ENCODE measurements at places on chromosomes 7 and 10. TPM values are rescaled to one million over a fixed set of nuclear protein-coding genes. Genes with fewer than 3 reads are reported as not detected.

DNA sequence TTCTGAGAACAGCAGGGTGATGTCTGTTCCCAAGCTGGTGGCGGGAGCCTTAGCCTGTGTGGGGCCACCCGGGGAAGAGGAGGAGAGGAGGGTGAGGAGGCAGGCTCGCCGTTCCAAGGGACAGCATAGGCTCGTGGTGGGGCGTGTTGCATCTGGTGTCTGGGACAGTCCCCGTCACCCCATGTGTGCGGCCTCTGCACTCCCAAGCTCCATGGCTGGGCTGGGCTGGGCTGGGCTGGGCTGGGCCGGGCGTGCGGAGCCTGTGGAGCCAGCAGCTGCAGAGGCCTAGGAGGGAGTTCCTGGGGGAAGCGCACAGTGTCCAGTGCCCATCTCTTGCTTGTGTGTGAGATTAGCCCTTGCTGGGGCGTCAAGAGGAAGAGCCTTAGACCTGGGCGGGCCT, 20.9 kb upstream of the TTYH3 start:
- H3K36me3 ChIP-seq = no peaks in the 10 kb centered on the region
- H3K27me3 ChIP-seq = no peaks in the 10 kb centered on the region
- H3K27ac ChIP-seq = no peak overlapping the region
- no peaks in the 10 kb centered on the region for H3K4me1 ChIP-seq
- H3K4me3 ChIP-seq = no peak overlapping the region

Gene UNC5B
- 2.9 TPM for polyA plus RNA-seq

Gene STEAP4
- 12.3 TPM for polyA plus RNA-seq

- no peaks in the 10 kb centered on the region for H3K27me3 ChIP-seq
- no peak overlapping the region for H3K27ac ChIP-seq
- H3K36me3 ChIP-seq = no peaks in the 10 kb centered on the region
- no peak for DNase-seq
- H3K4me1 ChIP-seq = no peaks in the 10 kb centered on the region
- H3K4me3 ChIP-seq = no peak overlapping the region
Measured at GRCh38 chr10:103919648-103920025, 1.7 kb upstream of the STN1 start.

Gene LRRTM3
- polyA plus RNA-seq = not detected

Gene INHBA
- polyA plus RNA-seq = 22.9 TPM

Gene CRYGN
- 1.4 TPM for polyA plus RNA-seq

DNA sequence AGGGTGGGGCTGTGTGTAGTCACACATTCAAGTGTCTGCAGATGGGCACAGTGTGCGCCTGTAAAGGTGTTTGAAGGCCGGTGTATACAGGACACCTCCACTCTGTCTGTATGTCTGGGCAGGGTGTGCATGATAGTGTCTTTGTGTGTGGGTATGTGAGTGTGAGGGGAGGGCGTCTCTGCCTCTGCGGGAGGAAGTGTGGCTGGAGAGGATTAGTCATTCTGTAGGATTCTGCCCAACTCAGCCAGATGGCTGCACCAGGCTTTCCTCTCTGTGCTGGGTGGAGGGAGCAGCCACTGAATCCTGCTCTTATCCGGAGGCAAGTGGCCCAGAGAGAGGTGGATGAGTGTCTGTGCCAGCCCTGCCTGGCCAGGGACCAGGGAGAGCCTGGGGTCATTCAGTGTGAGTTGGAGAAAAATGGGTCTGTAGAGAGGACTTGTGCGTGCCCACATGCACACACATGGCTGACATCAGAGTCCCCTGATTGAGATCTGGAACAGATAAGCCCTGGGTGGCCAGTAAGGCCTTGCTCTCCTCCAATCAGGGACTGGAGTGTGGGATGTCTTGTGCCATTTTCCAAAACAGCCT, 1.7 kb downstream of the SFXN3 start:
- H3K4me3 ChIP-seq = peak overlapping the region; percentile 60
- no peaks in the 10 kb centered on the region for H3K4me1 ChIP-seq
- H3K36me3 ChIP-seq = peaks cover 11% of the 10 kb centered on the region
- no peaks in the 10 kb centered on the region for H3K27me3 ChIP-seq

- no peak overlapping the region for H3K27ac ChIP-seq
- no peak overlapping the region for H3K4me3 ChIP-seq
- no peaks in the 10 kb centered on the region for H3K27me3 ChIP-seq
- no peaks in the 10 kb centered on the region for H3K4me1 ChIP-seq
- no peaks in the 10 kb centered on the region for H3K36me3 ChIP-seq
Measured at GRCh38 chr10:112375721-112376395, 1.9 kb downstream of the ACSL5 start.

Gene LGI1
- 0.97 TPM for polyA plus RNA-seq

DNA sequence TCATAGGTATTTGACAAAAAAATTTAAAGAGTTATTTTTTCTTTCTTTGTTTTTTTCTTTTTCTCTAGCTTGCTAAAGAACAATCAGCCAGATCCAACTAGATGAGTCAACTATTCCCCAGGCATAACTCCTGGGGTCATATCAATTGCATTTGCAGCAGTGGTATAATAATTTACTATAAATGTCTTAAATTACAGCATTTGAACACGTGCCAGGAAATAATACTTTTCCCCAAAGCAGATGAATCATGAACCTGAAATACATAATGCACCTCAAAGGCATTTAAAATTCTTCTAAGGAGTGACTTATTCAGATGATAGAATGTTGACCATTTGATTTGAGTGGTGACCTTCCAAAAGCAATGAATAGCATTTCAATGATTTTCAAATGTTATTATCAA, 190.1 kb downstream of the LRRTM3 start:
- no peak for DNase-seq
- H3K27me3 ChIP-seq = no peaks in the 10 kb centered on the region
- H3K4me1 ChIP-seq = no peaks in the 10 kb centered on the region
- no peak overlapping the region for H3K4me3 ChIP-seq
- H3K27ac ChIP-seq = no peak overlapping the region

GRCh38 chr10:129820451-129820850, 143.6 kb downstream of the EBF3 start:
- H3K4me1 ChIP-seq = no peaks in the 10 kb centered on the region
- no peak overlapping the region for H3K27ac ChIP-seq
- no peaks in the 10 kb centered on the region for H3K36me3 ChIP-seq
- H3K4me3 ChIP-seq = no peak overlapping the region
- no peak for DNase-seq

DNA sequence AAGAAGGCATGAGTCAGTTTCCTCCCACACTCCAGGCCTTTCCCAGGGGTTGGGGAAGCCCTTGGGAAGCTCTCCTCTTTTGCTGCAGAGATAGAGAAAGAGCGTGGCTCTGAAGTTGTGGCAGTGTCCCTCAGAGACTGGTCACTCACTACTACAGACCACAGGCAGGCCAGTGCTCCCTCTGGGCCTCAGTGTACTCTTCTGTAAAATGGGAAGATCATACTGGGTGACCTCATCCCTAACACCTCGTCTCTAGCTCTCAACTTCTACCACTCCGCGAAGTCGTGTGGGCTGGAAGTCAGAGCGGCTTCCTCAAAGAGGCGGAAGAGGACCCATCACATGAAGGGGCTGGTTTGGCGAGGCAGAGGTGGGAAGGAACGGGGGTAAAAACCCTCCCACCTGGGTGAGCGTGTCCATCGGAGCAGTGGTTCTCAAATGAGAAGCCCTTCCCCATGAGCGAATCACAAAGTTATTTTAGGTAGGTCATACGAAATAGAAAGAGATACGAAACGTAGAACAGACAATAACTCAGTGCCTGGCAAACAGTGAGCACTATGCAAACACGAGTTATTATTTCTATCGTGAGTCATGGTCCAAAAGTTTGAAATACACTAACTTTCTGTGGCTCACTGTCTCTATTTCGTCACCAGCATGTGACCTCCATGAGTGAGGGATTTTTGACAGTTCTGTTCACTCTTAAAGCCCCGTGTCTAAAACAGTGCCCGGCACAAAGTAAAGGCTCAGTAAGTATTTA, 32.7 kb downstream of the PRKAG2 start:
- no peaks in the 10 kb centered on the region for H3K27me3 ChIP-seq
- DNase-seq = peak; percentile 50
- H3K27ac ChIP-seq = no peak overlapping the region
- H3K4me3 ChIP-seq = no peak overlapping the region
- H3K4me1 ChIP-seq = no peaks in the 10 kb centered on the region

Gene KCNH2
- polyA plus RNA-seq = 0.23 TPM

Gene VAX1
- not detected for polyA plus RNA-seq

DNA sequence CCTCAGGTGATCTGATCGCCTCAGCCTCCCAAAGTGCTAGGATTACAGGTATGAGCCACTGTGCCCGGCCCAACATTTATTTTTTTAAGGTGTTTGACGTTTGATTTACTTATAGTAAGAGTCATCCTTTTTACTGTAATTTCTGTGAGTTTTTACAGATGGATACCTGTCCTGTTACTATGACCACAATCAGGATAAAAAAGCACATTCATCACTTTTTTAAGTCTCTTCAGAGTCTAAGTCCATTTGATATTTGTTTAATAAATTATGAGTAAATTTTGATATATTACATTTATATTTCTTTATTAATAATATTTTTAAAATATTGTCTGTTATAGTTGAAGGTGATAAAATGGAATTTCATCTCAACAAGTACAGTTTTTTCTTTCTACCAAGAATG, 300.5 kb upstream of the KAT6B start:
- H3K36me3 ChIP-seq = no peaks in the 10 kb centered on the region
- H3K27me3 ChIP-seq = no peaks in the 10 kb centered on the region
- no peaks in the 10 kb centered on the region for H3K4me1 ChIP-seq
- no peak overlapping the region for H3K27ac ChIP-seq
- H3K4me3 ChIP-seq = no peak overlapping the region

Gene NUPR2
- polyA plus RNA-seq = 1.3 TPM

DNA sequence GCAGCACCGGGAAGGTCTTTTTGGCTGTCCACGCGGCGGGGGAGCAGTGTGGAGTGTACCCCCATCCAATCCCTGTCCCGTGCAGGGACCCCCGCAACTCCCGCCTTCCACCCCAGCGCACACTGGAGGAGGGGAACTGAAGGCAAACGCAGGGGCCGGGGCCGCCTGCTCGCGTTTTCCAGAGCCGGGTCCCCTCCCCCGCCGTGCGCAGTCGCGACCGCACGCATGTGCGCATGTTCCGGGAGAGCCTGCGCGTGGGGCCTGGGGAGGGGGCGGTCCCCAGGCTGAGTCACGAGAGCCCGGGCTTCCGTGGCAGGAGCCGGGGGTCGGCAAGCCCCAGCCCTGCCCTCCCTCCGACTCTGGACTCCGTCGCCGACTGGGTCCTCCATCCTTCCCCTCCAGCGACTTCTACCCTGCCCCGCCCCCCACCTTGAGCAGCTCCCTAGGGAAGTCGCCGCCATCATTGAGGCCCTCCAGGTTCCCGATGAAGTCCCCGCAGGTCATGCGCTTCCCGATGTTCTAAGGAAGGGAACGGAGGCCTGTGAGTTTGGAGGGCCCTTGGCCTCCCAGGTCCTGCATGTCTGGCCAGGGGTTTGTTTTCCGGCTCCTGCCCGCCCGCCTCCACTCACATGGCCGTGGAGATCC, 8.0 kb downstream of the PSD start:
- DNase-seq = no peak
- no peaks in the 10 kb centered on the region for H3K36me3 ChIP-seq
- H3K4me3 ChIP-seq = no peak overlapping the region
- H3K27ac ChIP-seq = no peak overlapping the region
- H3K27me3 ChIP-seq = no peaks in the 10 kb centered on the region

- no peaks in the 10 kb centered on the region for H3K27me3 ChIP-seq
- no peak overlapping the region for H3K27ac ChIP-seq
- H3K4me3 ChIP-seq = no peak overlapping the region
- no peak for DNase-seq
Measured at GRCh38 chr10:127563718-127564553, 14.8 kb downstream of the NPS start.

- H3K27me3 ChIP-seq = no peaks in the 10 kb centered on the region
- no peak overlapping the region for H3K4me3 ChIP-seq
- no peaks in the 10 kb centered on the region for H3K4me1 ChIP-seq
- DNase-seq = no peak
- no peak overlapping the region for H3K27ac ChIP-seq
Measured at GRCh38 chr10:128124813-128125403, 1.3 kb downstream of the MKI67 start.

GRCh38 chr7:80307227-80307856, 172.7 kb downstream of the GNAI1 start:
- no peak overlapping the region for H3K27ac ChIP-seq
- no peak overlapping the region for H3K4me3 ChIP-seq
- DNase-seq = no peak

- peak overlapping the region; percentile 43 for H3K4me3 ChIP-seq
- no peaks in the 10 kb centered on the region for H3K27me3 ChIP-seq
- peaks cover 4% of the 10 kb centered on the region for H3K4me1 ChIP-seq
- H3K36me3 ChIP-seq = no peaks in the 10 kb centered on the region
- H3K27ac ChIP-seq = no peak overlapping the region
Measured at GRCh38 chr7:120991581-120991980, 3.1 kb downstream of the CPED1 start.

Gene STEAP2
- 3.1 TPM for polyA plus RNA-seq

Gene NAT16
- not detected for polyA plus RNA-seq

DNA sequence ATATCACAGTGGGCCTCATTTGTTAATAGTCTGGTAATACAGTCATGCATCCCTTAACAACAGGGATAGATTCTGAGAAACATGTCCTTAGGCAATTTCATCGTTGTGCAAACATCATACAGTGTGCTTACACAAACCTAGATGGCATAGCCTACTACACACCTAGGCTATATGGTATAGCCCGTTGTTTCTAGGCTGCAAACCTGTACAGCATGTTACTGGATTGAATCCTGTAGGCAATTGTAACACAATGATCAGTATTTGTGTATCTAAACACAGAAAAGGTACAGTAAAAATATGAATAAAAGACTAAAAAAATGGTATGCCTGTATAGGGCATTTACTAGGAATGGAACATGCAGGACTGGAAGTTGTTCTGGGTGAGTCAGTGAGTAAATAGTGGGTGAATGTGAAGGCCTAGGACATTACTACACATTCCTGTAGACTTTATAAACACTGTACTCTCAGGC, 12.0 kb upstream of the RHOBTB1 start:
- H3K27ac ChIP-seq = no peak overlapping the region
- H3K4me3 ChIP-seq = no peak overlapping the region
- no peaks in the 10 kb centered on the region for H3K36me3 ChIP-seq
- no peak for DNase-seq
- H3K27me3 ChIP-seq = no peaks in the 10 kb centered on the region
- H3K4me1 ChIP-seq = no peaks in the 10 kb centered on the region
